Stimulated activated naive CD4-positive, alpha-beta T cell treated with Interleukin-2 at 50 U/mL for 16 hours (primary cell): ENCODE measurements at places on chromosomes 7 and 10.

DNA sequence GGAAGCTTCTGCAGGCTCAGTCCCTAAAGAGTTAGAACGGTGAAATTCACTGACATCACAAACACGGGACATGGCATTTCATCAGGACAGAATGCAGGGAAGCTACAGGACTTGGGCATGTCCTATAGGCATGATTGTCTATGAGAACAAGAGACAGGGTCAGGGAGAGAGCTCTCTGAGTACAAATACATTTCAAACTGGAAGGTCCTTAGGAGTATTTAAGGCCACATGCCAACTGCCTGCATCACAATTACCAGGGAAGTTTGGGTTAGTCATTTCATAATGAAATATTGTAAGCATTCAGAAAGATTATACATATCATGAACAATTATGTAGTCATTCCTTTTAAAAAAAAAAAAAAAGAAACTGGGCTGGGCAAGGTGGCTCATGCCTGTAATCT lies 71.3 kb downstream of the CREB3L2 start:
- no peak for DNase-seq

- no peak for DNase-seq
Measured at GRCh38 chr7:135260930-135261721, 27.5 kb downstream of the STRA8 start.

GRCh38 chr7:55110993-55111361 lies 92.2 kb downstream of the EGFR start:
- no peak for DNase-seq

- no peak for DNase-seq
Measured at GRCh38 chr7:148334959-148335577, 255.5 kb upstream of the C7orf33 start.

GRCh38 chr7:3309956-3310355 lies 8.9 kb downstream of the SDK1 start:
- DNase-seq = no peak

GRCh38 chr10:131196176-131196885 lies 115.2 kb downstream of the TCERG1L start:
- DNase-seq = no peak

DNA sequence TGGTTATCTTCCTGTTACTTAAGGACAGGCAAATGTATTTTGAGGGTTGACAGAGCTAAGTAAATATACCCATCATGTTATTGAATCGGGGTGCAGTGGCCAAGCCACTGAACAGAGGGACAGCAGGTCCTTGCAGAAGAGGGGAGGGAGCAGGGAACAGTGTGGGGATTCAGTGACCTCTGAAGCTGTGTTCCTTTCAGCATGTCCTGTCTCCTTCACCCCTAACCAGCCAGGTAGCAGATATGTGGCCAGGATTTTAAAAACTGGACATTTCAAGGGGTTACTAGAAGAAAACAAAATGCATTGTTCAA lies 12.7 kb downstream of the ANK3 start:
- DNase-seq = no peak

DNA sequence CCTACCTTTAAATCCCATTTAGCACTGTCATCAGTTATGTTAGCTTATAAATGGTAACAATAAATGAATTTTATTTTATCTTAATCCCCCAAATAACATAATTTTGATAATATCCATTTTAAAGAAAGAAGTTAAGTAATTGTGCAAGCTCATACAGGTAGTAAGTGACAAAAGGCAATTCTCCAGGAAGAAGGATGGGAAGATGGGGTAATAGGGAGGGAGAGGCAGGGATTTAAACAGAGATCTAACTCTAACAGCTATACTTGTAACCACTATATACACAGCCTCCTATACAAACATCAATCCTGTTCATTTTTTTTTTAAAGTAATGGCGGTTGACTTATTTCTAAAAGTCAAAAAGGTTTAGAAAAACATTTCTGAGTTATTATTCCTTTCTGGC lies 119.4 kb downstream of the SGMS1 start:
- DNase-seq = no peak
